ENCODE measurements at places on chromosomes 3 and 15.
A peak's percentile ranks its signal among the peaks of the same experiment; 100 is the strongest.

- DNase-seq, result peak; percentile 6
Observed at GRCh38 chr3:124671106-124671505, 59.1 kb upstream of the UMPS start.

DNA sequence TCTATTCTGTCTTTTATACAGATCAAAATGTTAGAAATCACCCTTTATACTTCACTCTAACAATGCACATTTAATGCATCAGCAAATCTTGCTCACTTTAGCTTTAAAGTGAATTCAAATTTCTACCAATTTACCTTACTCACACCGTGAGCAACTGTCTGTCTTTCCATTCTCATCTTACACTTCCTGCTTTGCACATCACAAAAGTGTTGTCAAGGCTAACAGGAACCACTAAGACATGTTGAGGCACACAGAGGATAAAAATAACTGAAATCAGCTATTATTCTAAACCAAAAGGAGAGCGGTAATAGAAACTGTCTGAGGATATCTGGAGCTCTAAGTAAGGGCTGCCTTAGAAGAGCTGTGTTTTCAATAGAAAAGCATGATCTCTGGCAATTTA is 519.9 kb downstream of the ZBBX start:
- DNase-seq, result no peak

DNA sequence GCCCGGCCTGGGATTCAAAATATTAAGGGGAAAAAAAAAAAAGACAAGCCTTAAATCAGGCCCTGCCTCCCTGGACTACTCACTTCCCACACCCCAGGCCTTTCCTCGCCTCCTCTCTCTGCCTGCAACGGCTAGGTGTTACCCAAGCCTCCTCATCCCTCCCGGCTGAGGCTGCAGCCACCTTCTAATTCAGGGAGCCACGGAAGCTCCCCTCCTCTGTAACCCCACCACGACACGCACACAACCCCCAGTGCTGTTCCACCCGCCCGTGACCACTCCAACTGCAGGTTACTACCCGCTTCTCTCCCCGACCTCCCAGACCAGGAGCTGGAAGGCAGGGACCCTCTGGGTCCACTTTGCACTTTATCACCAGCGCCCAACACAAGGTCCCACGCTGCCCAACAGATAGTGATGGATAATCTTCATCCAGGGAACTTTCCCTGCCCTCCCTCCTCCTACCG is 936 bp downstream of the KIF7 start:
- DNase-seq, result no peak

DNA sequence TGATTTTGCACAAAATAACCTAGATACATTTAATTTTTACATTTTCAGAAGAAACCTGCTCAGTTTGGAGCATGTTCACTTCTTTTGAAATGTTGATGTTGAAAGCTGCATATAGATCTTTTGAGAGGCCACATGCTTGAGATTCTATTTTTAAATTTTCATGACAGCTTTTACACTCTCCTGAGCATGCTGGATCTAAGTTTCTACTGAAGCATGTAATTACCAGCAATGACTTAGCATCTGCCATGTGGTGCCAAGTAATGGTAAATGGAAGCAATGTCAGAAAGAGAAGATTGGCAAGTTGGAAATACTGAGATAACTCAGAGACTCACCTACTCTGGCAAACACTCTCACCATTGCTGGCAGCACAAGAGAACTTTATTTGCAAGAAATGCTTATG is 310.6 kb downstream of the NSUN3 start:
- DNase-seq, result no peak

GRCh38 chr3:152061296-152061695 is 187.9 kb downstream of the SUCNR1 start:
- DNase-seq, result no peak

DNA sequence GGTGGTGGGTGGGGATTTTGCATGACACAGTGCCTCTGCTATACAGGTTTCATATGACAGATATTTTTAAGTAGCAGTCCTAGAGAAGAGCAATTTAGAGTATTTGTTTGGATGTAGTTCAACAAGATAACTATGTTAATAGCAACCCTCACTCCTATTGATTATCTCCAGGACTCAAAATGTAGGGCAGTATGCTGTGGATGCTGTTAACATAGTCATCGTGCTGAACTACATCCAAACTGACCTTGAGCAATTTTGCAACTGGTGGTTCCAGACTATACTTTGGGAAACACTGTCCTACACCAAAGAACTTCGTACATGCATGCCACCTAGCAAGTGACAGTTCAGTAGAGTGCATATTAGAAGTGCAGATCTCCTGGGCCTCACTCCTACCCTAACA is 117.6 kb downstream of the IL5RA start:
- DNase-seq, result no peak

DNA sequence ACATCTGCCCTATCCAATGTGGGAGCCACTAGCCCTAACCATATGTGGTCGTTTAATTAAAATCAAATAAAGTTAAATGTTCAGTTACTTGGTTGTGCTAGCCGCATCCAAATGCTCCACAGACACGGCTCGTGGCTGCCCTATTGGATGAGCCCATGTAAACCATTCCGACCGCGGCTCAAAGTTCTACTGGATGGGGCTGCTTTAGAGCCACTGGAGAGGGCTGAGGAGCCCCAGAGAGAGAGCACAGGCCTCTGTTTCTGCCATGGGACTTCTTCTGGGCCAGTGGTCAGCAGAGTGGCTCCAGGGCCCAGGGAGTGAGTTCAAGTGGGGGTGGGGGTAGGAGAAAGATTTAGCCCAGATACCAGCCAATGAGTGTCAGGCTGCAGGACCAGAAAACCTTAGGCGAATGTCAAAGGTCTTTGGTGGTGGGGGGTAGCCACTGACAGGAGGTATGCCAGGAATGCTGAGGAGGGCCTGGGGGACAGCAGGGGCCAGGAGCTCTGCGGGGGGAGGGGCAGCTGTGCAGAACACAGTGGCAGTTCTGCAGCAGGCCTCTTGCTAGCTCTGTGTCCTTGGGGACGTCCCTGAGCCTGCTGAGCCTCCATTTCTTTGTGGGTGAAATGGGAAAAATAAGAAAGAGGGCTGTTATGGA is 30.1 kb downstream of the SPSB4 start:
- no peak for DNase-seq

GRCh38 chr3:49805367-49805782 is 2.3 kb downstream of the INKA1 start:
- no peak for DNase-seq

DNA sequence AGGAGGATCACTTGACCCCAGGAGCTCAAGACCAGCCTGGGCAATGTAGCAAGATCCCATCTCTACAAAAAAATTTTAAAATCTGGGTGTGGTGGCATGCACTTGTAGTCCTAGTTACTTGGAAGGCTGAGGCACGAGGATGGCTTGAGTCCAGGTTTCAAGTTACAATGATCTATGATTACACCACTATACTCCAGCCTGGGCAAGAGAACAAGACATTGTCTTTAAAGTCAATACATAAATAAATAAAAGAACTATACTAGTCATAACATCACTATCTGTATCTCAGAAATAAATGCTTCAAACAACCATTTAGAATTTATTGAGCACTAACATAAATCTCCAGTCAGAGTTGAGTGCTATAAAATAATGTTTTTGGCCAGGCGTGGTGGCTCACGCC is 8.5 kb upstream of the PHLDB2 start:
- DNase-seq, result no peak

DNA sequence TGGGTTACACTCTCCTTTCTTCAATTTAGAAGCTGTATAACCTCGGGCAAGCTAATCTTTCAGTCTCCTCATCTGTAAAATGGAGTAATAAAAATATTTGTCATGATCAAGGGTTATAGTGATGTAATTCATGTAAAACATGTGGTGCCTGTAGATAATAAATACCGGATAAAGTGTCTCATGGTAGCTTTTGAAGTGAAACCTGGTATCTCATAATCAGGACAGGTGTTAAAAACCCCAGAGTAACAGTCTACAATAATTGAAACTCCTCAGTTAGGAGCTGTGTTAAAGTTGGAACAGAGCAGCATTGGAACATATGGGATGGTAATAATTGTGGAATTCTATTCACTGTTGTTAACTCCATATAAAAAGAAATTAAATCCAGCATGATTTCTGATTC is 884 bp upstream of the KNL1 start:
- DNase-seq, result no peak

- DNase-seq, result no peak
Observed at GRCh38 chr3:144351011-144351410, 379.4 kb downstream of the DIPK2A start.

GRCh38 chr3:78035131-78035641 is 995.3 kb downstream of the ROBO2 start:
- DNase-seq, result no peak

GRCh38 chr3:126758026-126758425 is 54.0 kb downstream of the CHCHD6 start:
- no peak for DNase-seq

DNA sequence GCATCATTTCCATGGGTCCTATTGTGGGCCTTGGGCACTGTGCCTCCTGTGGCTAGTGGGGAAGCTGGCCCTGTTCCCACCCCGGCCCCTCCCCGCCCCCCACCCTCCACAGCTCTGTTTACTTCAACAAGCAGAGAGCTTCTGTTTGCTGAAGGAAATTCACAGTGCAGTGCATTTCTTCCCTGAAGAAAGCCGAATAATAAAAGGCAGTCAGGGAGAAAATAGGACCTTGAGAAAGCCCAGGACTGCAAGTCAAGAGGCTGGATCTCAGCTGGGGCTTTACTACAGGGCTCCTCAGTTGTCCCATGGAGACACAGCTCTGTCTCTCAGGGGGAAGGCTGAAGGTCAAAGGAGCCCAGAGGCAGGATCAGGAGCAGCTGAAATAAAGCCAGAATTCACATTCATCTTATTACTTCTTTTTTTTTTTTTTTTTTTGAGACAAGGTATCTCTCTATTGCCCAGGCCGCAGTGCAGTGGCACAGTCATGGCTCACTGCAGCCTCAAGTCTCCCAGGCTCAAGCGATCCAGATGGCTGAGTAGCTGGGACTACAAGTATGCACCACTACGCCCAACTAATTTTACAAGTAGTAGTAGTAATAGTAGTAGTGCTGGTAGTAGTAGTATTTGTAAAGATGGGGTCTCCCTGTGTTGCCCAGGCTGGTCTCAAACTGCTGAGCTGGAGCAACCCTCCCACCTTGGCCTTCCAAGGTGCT is 33.0 kb upstream of the LACTB start:
- no peak for DNase-seq

DNA sequence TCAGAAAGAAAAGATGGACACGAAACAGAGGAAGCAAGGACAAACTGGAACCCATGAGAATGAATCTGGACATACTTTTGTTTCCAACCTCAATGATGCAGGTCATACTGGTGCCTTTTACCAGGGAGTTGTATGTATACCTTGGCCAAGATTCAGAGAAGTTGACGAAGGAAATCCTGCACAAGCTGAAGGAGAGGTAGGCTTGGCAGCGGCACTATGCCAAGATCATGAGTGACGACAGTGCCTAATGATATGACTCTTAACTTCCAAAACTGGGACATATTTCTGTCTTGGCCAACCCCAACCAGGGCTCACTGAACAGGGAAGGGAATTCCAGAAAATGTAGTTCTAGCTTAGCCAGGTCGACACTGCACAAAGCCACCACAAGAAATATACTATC is 149.2 kb upstream of the SLCO3A1 start:
- no peak for DNase-seq

DNA sequence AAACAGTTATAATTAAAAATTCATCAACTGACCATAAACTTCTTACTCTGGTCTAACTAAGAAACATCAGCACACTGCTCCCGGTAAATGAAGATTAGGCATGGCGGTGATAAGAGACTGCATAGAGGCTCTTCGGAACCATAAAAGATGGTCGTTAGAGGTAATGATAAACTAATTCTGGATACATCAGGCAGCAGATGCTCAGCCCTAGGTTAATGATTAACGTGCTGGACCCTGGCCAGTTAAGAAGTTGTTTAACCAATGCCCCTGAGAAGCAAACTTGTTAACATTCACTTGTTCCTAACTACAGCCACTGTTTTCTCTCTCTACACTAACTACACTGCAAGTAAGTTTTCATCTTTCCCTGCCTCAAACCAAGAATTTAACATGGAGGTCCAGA is 111.5 kb downstream of the PDZRN3 start:
- no peak for DNase-seq

DNA sequence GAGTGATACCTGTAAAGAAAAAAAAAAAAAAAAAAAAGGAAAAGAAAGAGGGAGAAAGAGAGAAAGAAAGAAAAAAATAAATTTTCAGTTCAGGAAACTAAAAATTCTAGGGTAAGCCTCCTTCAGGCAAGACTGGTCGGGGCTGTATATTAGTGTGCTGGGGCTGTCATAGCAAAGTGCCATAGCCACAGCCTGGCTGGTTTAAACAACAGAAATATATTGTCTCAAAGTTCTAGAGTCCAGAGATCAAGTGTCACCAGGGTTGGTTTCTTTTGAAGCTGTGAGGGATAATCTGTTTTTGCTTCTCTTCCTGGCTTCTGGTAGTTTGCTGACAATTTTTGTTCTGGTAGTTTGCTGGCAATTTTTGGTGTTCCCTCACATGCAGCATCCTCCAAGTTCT is 48.4 kb upstream of the SLC25A26 start:
- no peak for DNase-seq

- DNase-seq, result no peak
Observed at GRCh38 chr3:67653425-67654098, 850 bp downstream of the SUCLG2 start.

DNA sequence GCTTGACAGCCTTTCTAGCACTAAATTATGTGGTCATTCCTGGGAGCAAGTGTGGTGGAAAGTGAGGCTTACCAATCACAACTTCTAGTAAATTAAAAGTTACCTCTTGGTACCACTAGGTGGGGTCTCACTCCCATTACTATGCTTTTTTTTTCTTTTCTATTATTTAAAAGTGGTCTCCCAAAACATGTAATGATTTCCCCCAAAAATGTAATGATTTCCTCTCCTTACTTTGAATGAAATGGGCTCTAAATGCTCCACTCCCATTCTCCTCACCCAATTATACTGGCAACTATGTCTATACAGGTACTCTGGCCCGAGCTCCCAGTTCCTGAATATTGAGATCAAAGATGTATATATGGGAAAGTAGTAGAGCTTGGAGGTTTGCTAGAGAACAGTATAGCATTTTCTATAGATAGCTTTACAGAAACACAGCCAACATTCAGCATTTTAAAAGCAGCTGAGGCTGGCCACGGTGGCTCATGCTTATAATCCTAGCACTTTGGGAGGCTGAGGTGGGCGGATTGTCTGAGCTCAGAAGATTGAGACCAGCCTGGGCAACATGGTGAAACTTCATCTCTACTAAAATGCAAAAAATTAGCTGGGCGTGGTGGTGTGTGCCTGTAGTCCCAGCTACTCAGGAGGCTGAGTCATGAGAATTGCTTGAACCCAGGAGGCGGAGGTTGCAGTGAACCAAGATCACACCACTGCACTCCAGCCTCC is 70.9 kb downstream of the DCUN1D1 start:
- DNase-seq, result no peak

Measured in stimulated activated CD8-positive, alpha-beta memory T cell treated with anti-CD3 and anti-CD28 coated beads, Interleukin-4, amount 100 ng/mL, for 4 hours (primary cell).